ENCODE measurements at places on chromosomes 2 and 18.
A peak's percentile ranks its signal among the peaks of the same experiment; 100 is the strongest.

- H3K4me3 ChIP-seq, result no peak overlapping the region
- no peaks in the 10 kb centered on the region for H3K36me3 ChIP-seq
- no peak for DNase-seq
- H3K27ac ChIP-seq, result no peak overlapping the region
Measured at GRCh38 chr2:30305235-30305634, 73.9 kb downstream of the LBH start.

DNA sequence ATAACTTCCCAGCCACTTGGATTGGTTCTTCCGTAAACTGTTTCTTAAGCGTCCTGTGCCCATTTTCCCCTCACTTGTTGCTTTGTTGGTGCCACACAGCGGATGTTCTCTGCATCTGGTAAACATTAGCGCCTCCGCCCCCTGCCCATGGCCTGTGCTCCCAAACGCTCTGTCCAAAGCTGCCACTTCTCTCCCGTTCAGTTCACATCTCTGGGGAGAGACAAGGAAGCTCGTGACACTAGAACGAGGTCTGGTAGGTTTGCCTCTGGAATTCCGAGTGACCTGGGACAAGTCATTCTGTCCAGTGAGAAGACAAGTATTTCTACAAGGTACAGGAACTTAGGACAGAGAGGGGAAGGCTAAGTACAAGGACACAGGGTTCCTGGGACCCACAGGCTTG is 9.4 kb downstream of the COPS9 start:
- H3K36me3 ChIP-seq, result peaks cover 41% of the 10 kb centered on the region
- no peak for DNase-seq
- H3K4me1 ChIP-seq, result no peaks in the 10 kb centered on the region

DNA sequence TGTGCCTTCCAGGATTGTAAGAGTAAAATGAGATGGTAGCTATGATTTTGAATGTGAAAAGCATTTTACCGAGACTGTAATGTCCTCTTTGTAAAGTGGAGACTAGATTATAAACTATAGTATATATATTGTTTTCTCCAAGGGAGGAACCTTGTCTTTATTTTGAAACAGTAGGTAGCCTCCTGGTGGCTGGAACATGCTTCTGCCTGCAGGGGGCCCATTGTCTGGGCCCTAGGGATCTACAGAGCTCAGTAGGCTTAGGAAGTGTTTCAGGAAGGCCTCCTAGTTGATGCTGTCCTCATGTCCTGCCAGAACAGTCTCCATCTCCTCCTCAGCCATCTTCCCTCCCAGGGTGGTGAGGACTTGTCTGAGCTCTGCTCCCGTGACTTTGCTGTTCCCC is 3.0 kb downstream of the PIKFYVE start:
- H3K4me3 ChIP-seq, result no peak overlapping the region
- peaks cover 11% of the 10 kb centered on the region for H3K36me3 ChIP-seq
- no peaks in the 10 kb centered on the region for H3K27me3 ChIP-seq
- no peak for DNase-seq
- H3K27ac ChIP-seq, result no peak overlapping the region
- H3K4me1 ChIP-seq, result peaks cover 30% of the 10 kb centered on the region

GRCh38 chr2:76469066-76469465 is 758.4 kb upstream of the GCFC2 start:
- no peaks in the 10 kb centered on the region for H3K27me3 ChIP-seq
- no peak overlapping the region for H3K27ac ChIP-seq
- no peaks in the 10 kb centered on the region for H3K36me3 ChIP-seq

DNA sequence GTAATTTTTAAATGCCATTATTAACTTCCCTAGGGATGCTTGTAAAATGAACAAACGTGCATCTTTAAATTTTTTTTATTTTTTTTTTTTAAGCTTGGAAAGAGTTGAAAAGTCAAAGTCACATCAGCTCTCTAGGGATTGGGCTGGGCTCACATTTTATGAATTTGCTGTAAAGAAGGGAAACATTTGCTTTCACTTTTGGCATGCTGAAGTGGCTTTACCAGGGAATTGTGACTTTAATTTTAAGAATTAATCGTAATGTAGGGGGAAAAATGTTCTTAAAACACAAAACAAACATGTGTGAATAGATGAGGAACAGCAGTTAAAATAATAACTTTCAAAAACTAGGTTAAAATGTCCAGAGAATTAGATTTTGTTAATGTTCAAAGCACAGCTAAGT is 123.0 kb downstream of the AGAP1 start:
- H3K4me3 ChIP-seq, result peak overlapping the region; percentile 4
- no peak for DNase-seq
- H3K27ac ChIP-seq, result no peak overlapping the region

GRCh38 chr2:200466425-200467418 is 43.1 kb downstream of the KCTD18 start:
- peaks cover 8% of the 10 kb centered on the region for H3K36me3 ChIP-seq
- no peaks in the 10 kb centered on the region for H3K27me3 ChIP-seq
- DNase-seq, result no peak
- no peak overlapping the region for H3K4me3 ChIP-seq

DNA sequence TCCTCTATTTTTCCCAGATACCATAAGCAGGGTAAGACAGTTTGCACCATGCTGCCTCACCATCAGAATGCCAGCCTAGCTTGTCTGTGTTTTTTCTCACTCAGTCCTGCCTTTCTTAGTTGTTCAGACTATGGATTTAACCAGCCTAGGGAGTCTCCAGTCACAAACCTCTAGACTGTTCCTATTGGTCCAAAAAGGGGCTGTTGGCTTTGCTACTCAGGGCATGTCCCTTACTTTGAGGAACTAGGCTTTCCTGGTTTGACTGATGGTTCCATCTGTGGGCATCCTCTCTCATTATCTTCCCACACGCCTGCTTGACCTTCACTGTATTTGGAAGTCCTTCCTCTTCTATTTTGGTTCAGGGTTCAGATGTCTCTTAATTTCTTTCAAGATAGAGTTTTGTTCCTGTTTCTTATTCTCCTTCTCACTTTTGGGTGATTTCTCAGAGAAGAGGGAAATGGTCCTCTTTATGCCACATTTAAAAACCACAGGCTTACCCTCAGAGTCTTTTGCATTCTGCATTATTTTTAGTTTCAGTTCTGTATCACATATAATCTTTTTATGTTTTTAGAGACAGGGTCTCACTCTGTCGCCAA is 31.3 kb upstream of the TMEM131 start:
- H3K27ac ChIP-seq, result no peak overlapping the region
- H3K4me3 ChIP-seq, result no peak overlapping the region
- H3K36me3 ChIP-seq, result no peaks in the 10 kb centered on the region

GRCh38 chr2:16656784-16657391 is 8.7 kb downstream of the CYRIA start:
- peak; percentile 27 for DNase-seq
- peaks cover 48% of the 10 kb centered on the region for H3K4me1 ChIP-seq
- no peaks in the 10 kb centered on the region for H3K36me3 ChIP-seq
- no peaks in the 10 kb centered on the region for H3K27me3 ChIP-seq

GRCh38 chr2:118832071-118832790 is 15.2 kb downstream of the EN1 start:
- no peak for DNase-seq
- peaks cover 20% of the 10 kb centered on the region for H3K4me1 ChIP-seq
- no peak overlapping the region for H3K4me3 ChIP-seq
- no peaks in the 10 kb centered on the region for H3K27me3 ChIP-seq
- H3K27ac ChIP-seq, result no peak overlapping the region

DNA sequence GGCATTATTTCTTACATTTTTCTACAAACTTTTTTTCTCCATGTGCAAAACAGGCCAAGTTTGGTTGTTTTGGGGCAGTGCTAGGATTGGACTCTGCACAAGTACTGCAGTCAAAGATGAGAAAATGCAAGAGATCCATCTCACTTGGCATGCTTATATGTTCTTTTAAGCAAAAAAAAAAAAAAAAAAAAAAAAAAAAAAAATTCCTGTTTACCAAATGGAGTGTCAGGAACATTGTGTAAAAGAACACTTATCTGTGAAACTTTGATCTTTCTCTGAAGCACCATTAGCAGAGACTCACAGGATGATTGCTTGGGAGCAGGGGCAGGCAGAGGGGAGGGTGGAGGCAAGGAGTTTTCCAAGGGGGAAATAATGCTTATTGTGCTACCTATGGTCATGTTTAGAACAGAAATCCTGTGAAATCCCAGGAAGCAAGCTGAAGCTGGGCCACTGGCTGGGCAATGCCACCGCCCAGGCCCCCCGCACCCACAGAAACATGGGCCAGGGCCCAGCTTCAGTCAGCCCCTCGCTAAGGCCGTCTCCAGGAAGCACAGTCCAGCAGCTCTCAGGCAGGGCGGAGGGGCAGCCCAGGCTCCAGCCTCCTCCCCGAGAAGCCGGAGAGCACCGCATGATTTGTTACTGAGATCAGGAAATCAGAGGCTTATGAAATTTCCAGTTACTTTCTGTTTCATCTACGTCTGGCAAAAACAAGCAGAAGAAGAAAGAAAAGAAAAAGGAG is 229.4 kb downstream of the ZNF516 start:
- H3K27ac ChIP-seq, result peak overlapping the region; percentile 88
- no peaks in the 10 kb centered on the region for H3K4me1 ChIP-seq
- no peaks in the 10 kb centered on the region for H3K36me3 ChIP-seq
- no peaks in the 10 kb centered on the region for H3K27me3 ChIP-seq

GRCh38 chr2:201734111-201734510 is 35.7 kb upstream of the MPP4 start:
- H3K4me1 ChIP-seq, result no peaks in the 10 kb centered on the region
- no peak overlapping the region for H3K27ac ChIP-seq
- no peaks in the 10 kb centered on the region for H3K27me3 ChIP-seq
- no peak for DNase-seq
- peaks cover 18% of the 10 kb centered on the region for H3K36me3 ChIP-seq

DNA sequence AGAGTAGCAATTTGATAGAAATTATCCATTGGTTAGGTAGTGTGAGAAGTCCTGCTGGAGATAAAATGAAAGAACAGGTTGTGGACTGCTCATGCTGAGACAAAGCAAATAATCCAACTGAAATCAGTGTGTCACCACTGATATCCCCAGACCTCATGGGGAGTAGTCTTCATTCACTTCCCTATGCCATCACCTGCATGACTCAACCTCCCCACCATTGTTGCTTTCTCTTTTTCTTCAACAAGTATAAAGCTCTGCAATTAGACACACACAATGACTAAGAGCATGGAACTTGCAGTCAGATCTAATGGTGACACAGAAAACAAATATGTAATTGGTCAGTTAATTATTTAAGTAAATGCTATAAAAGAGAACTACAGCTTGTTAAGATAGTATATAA is 475.3 kb downstream of the RIT2 start:
- DNase-seq, result no peak
- no peaks in the 10 kb centered on the region for H3K36me3 ChIP-seq
- no peak overlapping the region for H3K4me3 ChIP-seq
- H3K4me1 ChIP-seq, result no peaks in the 10 kb centered on the region
- no peak overlapping the region for H3K27ac ChIP-seq

- no peak overlapping the region for H3K27ac ChIP-seq
- H3K36me3 ChIP-seq, result no peaks in the 10 kb centered on the region
- H3K4me3 ChIP-seq, result no peak overlapping the region
Measured at GRCh38 chr2:68693951-68694350, 40.7 kb upstream of the ARHGAP25 start.

DNA sequence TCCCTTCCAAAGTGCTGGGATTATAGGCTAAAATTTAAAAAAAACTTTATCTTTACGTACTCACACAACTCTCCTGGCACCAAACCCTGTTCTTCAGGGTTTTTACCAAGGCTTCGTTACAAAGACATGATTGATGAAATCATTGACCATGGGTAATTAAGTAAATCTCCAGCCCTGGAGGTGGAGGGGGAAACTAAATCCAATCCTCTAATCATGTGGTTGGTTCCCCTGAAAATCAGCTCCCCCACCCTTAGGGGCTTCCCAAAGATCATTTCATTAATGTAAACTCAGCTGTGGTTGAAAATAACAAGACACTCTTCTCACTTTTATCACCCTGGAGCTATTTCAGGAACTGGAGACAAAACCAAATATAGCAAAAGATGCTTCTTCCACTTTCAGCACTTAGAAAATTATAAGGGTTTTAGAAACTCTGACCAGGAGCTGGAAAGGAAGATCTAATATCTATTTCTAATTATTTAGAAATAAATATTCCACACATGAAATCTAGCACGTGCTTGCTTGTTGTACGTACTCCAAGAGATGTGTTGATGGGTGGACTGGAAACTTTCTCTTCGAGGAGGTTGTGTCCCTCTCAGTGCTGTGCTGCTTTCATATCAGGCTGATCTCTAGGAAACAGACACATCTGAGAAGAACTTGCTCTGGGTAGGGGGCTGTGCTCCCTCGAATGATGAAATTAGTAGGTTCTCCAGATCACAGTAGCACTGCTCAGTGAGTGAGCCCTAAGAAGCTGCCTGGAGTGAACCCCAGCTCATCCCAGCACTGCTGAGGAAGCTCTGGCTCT is 67.2 kb downstream of the SMAD4 start:
- H3K27ac ChIP-seq, result no peak overlapping the region
- H3K36me3 ChIP-seq, result no peaks in the 10 kb centered on the region
- H3K4me3 ChIP-seq, result no peak overlapping the region
- H3K27me3 ChIP-seq, result no peaks in the 10 kb centered on the region
- DNase-seq, result no peak

- H3K4me1 ChIP-seq, result peaks cover 27% of the 10 kb centered on the region
- no peaks in the 10 kb centered on the region for H3K27me3 ChIP-seq
- no peak for DNase-seq
Measured at GRCh38 chr2:226308986-226309385, 490.6 kb downstream of the IRS1 start.

- peak overlapping the region; percentile 45 for H3K27ac ChIP-seq
- H3K4me3 ChIP-seq, result no peak overlapping the region
- no peak for DNase-seq
- H3K4me1 ChIP-seq, result peaks cover 44% of the 10 kb centered on the region
Measured at GRCh38 chr2:177172034-177172880, 40.3 kb upstream of the HNRNPA3 start.

DNA sequence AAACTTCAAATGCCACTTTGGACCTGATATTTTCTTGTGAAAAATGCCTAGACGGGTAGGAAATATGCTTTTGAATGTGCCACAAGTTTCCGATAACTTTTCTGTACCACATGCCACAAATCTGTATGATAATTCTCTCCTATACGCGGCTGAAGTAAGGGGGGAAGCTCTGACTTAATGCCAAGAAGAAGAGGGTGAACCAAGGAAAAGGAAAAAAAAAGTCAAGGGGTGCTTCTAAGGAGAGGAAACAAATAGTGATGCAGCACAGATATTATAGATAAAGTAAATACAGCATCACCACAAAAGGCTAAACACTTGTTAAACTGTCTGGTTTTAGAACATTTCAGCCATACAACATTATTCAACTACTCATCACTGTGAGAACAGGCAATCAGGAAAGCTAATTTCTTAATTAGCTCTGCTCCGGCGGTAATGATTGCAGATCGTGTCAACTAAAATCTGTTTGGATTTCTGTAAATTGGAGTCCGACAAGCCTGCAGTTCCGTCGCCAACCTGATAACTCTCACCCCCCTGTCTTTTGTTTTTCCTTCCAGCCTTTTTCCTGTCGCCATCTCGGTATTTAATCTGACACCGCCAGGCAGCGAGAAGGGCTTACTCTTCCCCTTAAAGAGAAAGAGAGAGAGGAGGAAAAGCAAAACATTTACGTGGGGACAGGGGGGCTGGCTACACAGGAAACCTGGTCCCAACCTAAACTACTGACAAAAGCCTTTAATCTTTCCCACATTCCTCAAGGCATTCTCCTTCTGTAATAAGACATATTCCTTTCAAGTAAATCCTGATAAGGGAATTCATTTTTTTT is 67.5 kb downstream of the ZEB2 start:
- peak overlapping the region; percentile 51 for H3K27ac ChIP-seq
- no peaks in the 10 kb centered on the region for H3K36me3 ChIP-seq
- no peaks in the 10 kb centered on the region for H3K27me3 ChIP-seq
- no peak for DNase-seq
- H3K4me1 ChIP-seq, result peaks cover 91% of the 10 kb centered on the region

- H3K27me3 ChIP-seq, result no peaks in the 10 kb centered on the region
- no peak for DNase-seq
- no peaks in the 10 kb centered on the region for H3K36me3 ChIP-seq
- H3K4me1 ChIP-seq, result no peaks in the 10 kb centered on the region
- H3K27ac ChIP-seq, result no peak overlapping the region
Measured at GRCh38 chr2:232535761-232536530, 3.5 kb upstream of the CHRNG start.

Data from thoracic aorta (tissue), 2 donors.